ENCODE measurements at places on chromosomes 13 and 19.
A peak's percentile ranks its signal among the peaks of the same experiment; 100 is the strongest.

GRCh38 chr19:5628461-5628860 is 5.6 kb downstream of the SAFB start:
- DNase-seq: peak; percentile 21

GRCh38 chr19:39199025-39199424 is 2.3 kb downstream of the NCCRP1 start:
- DNase-seq: no peak

DNA sequence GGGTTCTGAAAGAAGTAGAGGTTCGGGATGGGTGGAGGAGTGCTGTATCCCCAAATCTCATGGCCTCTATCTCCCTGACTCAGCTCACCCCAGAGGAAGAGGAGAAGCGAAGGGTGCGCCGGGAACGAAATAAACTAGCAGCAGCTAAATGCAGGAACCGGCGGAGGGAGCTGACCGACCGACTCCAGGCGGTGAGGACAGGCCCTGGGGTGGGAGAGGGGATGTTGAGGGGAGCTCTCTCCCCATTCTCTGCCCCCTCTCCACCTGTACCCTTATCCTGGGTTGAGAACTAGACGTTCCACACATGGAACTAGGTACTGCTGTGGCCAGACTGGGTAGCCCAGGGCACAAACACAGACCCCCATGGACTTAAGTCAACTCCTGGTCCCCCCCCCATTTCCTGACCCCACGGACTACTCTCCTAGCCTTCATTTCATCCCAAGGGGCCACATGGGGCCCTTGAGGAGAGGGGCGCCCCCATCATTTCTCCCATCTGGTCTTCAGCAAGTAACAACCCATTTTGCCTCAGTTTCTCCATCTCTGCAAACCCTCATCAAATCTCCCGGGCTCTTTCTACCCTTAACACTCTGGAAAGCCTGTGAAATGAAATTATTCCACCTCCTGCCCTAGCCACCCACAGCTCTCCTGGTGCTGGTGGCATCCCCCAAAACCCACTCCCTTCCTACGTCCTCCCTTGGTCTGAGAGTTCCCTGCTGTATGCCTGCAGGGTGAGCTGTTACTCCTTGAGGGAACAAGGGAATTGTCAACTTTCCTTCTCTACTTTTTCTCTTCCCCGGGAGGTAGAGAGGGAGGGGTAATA is 3.5 kb downstream of the FOSB start:
- no peak for DNase-seq

GRCh38 chr13:25177012-25177411 is 4.9 kb upstream of the AMER2 start:
- DNase-seq: no peak

DNA sequence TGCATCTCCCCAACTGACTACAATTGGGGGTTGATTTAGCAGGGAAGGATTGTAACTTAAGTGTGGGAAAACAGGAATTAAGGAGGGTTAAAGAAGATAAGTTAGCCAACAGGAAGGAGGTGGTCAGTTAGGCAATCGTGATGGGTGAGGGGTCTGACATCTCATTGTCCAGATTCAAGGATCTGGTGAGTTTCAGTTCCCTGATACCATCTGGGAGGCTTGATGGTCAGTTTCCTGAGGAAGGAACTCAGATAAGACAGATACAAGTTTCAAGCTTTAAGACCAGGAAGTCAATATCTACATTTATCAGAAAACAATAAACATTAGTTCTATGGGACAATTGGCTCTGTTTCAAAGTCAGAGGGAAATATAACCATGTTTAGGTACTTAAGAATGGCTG is 601.8 kb downstream of the SLITRK6 start:
- no peak for DNase-seq

- no peak for DNase-seq
Measured at GRCh38 chr19:31821346-31821745, 472.1 kb upstream of the TSHZ3 start.

- no peak for DNase-seq
Measured at GRCh38 chr13:26853323-26853722, 92.7 kb upstream of the GPR12 start.

DNA sequence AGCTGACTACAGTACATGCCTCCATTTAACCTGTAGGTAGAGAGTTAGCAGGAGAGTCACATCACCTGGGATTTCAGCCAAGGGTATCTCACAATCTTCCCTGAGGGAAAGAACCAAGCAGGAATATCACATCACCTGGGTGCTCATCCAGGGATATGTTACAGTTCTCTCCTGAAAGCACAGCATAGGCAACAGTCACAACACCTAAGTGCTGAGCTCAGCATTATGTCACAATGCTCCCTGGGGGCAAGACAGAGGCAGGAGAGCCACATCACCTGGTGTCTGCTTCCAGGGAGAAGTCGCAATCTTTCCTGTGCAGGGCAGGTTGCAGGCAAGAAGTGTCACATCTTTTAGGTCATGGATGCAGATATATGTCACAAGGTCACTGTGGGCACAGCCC is 9.4 kb upstream of the ZNF91 start:
- DNase-seq: no peak

DNA sequence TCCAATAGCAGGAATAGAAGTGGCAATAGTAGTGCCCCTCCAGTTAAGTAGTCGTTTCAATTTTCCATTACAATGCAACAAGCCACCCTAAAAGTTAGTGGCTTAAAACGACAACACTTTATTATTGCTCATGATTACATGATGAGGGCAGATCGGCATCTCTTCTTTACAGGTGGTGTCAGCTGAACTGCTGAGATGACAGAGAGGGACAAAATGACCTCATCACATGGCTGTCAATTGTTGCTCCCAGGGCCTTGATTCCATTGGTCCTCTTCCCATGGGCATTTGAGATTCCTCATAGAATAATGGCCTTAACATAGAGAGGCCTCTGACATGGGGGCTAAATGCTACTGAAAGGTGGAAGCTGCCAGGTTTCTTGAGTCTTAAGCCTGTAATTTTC is 679.8 kb upstream of the KLHL1 start:
- no peak for DNase-seq
